Spleen (tissue), 13 donors: ENCODE measurements at places on chromosomes 6 and 20. TPM values are rescaled to one million over a fixed set of nuclear protein-coding genes. Genes with fewer than 3 reads are reported as not detected.

The RNF39 gene
- total RNA-seq: not detected

The HLA-B gene
- total RNA-seq: 4,969 TPM

The NOX3 gene
- total RNA-seq: not detected

The PARD6B gene
- total RNA-seq: 7.5 TPM

The MOG gene
- total RNA-seq: not detected

The SPACA1 gene
- not detected for total RNA-seq

The SIRPD gene
- 0.72 TPM for total RNA-seq

The SLC2A10 gene
- total RNA-seq: 5.0 TPM

The TDRD6 gene
- total RNA-seq: 0.60 TPM

The FAM209A gene
- total RNA-seq: 4.3 TPM

The KIAA1755 gene
- total RNA-seq: 5.3 TPM

The SLC17A1 gene
- not detected for total RNA-seq

The LPIN3 gene
- 6.8 TPM for total RNA-seq

The UQCC2 gene
- total RNA-seq: 33.6 TPM

The TNFAIP3 gene
- 69.0 TPM for total RNA-seq

The RBBP9 gene
- 13.3 TPM for total RNA-seq

The OR2H1 gene
- total RNA-seq: not detected

The BPIFB4 gene
- not detected for total RNA-seq

The FAM184A gene
- total RNA-seq: 0.97 TPM

The SPATA2 gene
- 11.2 TPM for total RNA-seq

The SRMS gene
- total RNA-seq: 1.2 TPM

The CST5 gene
- not detected for total RNA-seq

The DEFB127 gene
- total RNA-seq: not detected

The SYNDIG1 gene
- 1.7 TPM for total RNA-seq

The BAG2 gene
- 2.3 TPM for total RNA-seq

The MYLK4 gene
- total RNA-seq: 0.57 TPM

The LTV1 gene
- 20.1 TPM for total RNA-seq

The FLRT3 gene
- total RNA-seq: 0.24 TPM

The DSP gene
- total RNA-seq: 18.1 TPM

The MAS1 gene
- not detected for total RNA-seq

The THEMIS gene
- 17.0 TPM for total RNA-seq

The HTR1B gene
- total RNA-seq: not detected

The PDCD2 gene
- total RNA-seq: 95.4 TPM

The TRAPPC3L gene
- 6.3 TPM for total RNA-seq
